NCI-H1694 treated with DMSO at 0.1 percent for 48 hours (cell line): ENCODE measurements at places on chromosomes 2 and 18.

DNA sequence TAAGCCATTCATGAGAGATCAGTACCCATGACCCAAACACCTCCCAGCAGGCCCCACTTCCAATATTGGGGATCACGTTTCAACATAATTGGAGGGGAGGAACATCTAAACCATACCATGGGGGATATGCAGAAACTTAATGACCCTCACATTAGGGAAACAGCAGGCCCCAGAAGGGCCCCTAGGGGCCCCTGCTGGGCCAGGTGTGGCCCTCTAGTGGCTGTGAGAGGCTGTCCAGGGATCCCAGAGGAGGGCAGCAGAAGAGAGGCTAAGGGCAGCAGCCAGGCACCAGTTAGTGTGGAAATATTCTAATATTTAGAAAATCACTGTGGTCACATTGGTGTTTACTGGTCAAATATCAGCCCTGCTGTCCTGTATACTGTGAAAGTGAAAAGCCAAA, 49.3 kb upstream of the ANKRD44 start:
- DNase-seq = no peak

DNA sequence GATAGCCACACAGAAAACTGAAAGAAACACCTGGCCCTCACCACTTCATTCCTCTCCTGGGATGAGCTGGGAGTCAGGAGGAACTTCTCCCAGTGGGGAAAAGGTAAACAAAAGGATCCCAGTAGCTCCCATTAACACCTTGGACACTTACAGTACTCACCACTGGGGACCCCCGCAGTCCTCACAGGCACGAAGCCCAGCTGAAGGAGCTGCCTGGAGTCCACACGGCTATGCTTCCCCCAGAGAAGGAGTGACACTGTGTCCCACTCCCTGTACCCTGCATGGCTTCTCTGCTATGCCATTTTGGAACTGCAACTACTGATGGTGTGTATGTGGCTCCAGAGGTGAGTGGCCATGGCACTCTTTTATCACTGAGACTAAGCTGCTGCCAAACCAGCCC, 1565.1 kb downstream of the LRP1B start:
- DNase-seq = no peak

DNA sequence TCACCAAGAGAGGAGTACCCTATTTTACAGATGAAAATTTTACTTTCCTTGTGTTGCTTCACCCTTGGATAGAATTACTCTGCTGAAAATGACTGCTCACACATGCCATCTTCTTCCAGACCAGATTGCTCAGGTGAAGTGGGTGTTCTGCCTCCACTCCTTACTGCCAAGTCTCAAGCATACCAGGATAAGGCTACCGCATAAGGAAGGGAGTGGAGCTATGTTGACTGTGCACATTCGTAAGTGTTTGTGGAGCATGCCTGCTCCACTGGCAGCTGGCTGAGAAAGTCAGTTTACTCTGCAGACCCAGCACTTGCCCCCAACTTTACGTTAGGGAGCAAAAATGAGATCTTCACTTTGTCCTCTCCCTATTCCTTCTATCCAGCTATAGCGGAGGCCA, 405.0 kb upstream of the DDX18 start:
- DNase-seq = no peak

DNA sequence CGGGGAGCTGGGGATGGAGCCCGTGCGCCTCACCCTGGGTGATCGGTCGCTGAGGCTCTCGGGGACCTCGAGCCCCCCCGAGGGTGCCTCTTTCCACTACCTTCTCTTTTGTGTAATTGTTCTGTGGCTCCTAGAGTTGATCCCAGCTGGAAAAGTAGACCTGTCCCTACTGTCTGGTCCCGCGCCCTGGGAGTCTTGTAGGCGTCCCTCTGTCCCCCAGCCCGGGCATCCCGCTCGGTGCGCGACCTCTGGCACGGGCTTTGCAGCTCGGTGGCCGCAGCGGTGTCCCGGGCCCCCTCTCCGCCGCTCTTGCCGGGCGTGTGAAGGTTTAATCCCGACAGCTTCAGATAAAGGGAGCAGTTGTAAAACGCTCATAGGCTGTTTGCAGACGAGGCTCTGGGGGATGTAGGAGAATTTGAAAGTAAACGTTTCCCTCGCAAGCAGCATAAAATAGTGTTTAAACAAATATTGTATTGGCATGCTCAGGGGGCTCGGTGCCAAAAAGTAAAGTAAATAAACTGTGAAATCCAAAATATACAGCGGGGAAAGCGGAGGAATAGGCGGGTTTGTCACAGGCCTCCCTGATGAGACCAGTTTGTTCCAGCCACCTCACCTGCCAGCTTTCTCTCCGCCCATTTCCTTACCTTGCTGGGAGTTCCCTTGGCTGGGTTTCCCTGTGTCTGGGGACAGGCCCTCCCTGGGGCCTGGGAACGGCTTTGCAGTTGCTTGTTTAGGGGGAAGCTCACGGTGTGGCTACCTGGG, 1.9 kb downstream of the GLI2 start:
- DNase-seq = peak; percentile 28

GRCh38 chr2:111054791-111055691, 65.7 kb upstream of the BCL2L11 start:
- no peak for DNase-seq

DNA sequence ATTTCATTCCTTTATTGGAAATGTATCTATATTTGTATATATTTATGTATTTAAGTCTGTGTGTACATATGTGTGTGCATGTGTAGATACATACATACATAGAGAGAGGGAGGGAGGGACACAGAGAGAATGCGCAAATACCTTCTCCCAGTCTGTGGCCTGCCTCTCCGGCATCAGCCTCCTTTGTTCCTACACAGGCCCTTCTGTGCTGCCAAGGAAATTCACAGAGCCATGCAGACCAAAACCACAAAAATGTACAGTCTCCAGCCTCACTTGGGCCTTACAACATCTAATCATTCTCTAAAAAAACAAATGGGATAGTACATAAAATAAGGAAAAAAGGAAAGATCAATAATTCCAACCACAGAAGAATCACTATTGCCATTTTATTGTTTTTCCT, 8.8 kb upstream of the CRACDL start:
- no peak for DNase-seq

GRCh38 chr2:120206022-120206581, 17.1 kb downstream of the TMEM185B start:
- no peak for DNase-seq

- peak; percentile 36 for DNase-seq
These were observed 2.1 kb downstream of the SOX11 start for GRCh38 chr2:5694306-5694705.

DNA sequence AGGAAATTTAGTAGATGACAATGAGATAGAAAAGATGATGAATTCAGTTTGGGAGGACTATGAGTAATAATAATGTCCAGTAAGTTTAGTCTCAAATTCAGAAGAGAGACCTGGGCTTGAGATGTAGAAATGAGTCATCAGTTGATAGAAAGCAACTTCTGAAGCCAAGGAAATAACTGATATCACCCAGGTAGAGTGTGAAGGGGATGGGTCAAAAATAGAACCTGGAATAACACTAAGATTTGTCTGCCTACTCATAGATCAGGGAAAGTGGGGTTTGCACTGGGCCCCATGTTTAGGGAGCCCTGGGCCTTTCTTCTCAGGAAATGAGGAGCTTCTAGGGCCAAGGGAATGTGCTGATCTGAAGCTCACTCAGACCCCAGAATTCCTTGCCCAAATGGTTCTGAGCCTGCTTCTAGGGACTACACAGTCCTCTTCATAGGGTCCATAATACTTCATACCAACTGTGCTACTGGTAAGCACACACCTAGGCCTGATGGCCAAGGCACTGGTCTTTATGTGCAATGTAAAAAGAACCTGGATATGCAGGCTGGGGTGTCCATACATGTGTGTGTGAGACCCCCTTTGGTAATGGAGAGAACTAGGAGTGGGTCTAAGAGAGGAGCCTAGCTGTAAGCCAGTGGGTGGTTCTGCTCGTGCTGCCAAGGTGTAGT, 141.2 kb downstream of the IKZF2 start:
- DNase-seq = no peak

- DNase-seq = no peak
These were observed 310.4 kb upstream of the HDAC4 start for GRCh38 chr2:239710953-239711861.

GRCh38 chr2:16763493-16763899, 97.9 kb upstream of the CYRIA start:
- DNase-seq = no peak
